SK-N-DZ (cell line): ENCODE measurements at places on chromosomes 5 and 9.

DNA sequence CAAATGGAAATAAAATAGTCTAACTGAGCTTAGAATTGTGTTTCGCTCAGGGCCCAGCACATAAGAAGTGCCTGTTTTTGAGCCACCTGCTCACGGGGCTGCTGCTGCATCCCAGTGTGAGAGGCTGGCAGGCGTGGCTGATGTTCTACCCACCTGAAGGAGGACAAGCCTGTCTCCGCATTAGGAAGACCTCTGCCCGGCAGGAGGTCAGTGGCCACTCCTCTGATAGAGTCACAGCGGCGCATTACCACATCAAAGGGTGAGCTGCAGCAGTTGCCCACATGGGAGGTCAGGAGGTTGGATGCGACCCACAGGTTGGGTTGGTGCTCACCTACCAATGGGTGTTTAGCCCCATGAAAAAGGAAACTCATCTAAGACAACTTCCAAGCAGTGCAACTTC lies 3.7 kb upstream of the SLC6A7 start:
- DNase-seq: no peak

- DNase-seq: no peak
Observed at GRCh38 chr5:168347368-168348083, 56.1 kb downstream of the WWC1 start.

DNA sequence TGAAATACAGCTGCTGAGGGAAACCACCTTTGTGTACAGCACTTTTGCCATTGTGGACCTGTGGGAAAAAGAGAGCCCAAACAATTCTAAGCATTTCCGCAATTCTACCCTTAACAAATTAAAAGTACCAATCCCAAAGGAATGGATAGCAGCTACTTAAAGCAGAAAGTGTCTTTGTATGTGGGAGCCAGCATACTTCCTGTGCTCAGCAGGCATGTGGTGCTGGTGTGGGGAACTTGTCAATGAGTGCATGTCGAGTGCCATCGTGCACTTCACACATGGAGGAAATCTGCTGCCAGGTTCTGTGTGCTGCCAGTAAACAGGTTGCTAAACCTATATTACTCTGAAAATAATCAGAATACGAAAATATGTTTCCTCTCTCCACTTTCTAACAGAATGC lies 399.0 kb downstream of the LRRC70 start:
- no peak for DNase-seq

- peak; percentile 13 for DNase-seq
Observed at GRCh38 chr5:14900693-14901461, 29.3 kb upstream of the ANKH start.

GRCh38 chr9:22237497-22238363 lies 208.9 kb upstream of the DMRTA1 start:
- no peak for DNase-seq

GRCh38 chr5:89071941-89072331 lies 189.0 kb upstream of the MEF2C start:
- no peak for DNase-seq
